G401 (cell line): ENCODE measurements at places on chromosomes 12 and 14. TPM values are rescaled to one million over a fixed set of nuclear protein-coding genes. Genes with fewer than 3 reads are reported as not detected.

NPFF gene
- 10.7 TPM in 1 of 2 replicates, not detected in the other for total RNA-seq

AVPR1A gene
- total RNA-seq: 0.03 TPM in 1 of 2 replicates, not detected in the other

- DNase-seq: peak; percentile 73
Observed at GRCh38 chr14:103653805-103654204, 24.8 kb downstream of the KLC1 start.

DNA sequence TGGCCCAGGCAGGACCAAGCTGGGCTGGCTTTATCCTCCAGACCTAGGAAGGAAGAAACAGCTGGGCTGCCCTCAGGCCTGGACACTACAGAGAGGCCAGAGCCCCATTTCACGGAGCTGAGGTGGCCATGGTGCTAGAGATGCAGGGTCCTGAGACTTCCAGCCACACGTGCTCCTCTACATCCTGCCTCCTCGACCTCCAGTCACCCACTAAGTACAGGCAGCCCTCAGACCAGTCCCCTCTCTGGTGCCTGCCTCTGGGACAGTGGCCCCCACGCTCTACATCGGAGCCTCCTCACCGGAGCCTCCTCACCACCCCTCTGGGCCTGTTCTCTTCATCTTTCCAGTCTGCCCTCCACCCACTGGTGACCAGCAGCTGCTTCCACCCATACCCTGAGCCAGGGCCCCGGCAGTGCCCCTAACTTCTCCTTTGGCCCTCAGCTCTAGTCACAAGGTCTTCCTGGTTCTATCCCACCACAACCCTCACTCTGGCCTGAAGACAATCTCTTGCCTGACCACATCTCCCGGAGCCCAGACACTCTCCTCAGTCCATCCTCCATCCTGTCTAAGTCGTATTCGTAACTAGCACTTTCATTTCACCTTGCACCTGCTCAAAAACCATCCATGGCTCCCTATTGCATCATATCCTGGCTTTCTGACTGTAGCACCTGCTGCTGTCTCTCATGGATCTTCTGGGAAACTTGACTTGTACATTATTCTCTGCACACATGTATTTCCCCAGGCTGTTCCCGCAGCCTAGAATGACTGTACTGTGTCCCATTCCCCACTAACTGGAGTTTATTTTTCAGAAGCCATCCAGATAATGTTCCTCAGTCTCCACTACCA, 43.9 kb downstream of the DIO3 start:
- DNase-seq: no peak
